Breast epithelium (tissue), 4 donors: ENCODE measurements at places on chromosomes 2 and 18.
A peak's percentile ranks its signal among the peaks of the same experiment; 100 is the strongest.

DNA sequence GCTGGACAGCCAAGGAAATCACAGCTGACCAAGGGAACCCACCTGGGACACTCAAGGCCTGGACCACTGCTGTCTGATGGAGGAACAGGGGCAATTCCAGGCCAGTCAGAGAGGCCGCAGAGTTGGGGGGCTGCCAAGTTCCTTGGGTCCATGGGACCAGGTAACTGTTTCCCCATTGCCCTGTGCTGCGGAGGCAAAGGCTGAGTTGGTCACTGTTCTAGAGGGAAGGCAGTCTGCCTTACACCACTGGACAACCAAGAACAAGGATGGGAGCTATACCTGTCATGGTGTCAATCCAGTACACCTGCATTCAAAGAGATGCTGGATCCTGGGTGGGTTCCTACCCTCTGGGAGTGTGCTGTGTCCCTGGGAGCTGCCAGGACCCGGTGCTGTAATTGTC is 9.6 kb upstream of the SP140L start:
- no peak for DNase-seq

GRCh38 chr2:205323929-205324328 is 358.4 kb upstream of the NRP2 start:
- no peak for DNase-seq

GRCh38 chr2:133417415-133417814 is 150.8 kb downstream of the NCKAP5 start:
- no peak for DNase-seq

DNA sequence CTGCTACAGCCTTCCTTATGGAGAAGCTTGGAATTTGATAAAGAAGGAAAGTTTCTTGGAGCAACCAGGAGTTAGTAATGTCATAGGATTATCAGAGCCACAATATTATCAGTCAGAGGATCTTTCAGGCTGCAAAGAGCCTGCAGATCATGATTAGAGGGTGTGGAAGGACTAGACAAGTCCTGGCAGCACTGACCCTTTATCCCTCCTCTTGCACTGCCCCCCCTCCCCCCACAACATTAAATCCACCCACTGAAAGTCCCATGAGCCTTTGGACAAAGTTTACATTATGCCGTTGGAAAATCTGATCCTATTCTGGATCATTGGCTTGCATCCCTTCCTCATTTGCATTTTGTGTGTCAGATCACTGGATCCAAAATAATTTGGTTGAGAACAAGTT is 18.7 kb upstream of the IMPA2 start:
- DNase-seq: no peak

DNA sequence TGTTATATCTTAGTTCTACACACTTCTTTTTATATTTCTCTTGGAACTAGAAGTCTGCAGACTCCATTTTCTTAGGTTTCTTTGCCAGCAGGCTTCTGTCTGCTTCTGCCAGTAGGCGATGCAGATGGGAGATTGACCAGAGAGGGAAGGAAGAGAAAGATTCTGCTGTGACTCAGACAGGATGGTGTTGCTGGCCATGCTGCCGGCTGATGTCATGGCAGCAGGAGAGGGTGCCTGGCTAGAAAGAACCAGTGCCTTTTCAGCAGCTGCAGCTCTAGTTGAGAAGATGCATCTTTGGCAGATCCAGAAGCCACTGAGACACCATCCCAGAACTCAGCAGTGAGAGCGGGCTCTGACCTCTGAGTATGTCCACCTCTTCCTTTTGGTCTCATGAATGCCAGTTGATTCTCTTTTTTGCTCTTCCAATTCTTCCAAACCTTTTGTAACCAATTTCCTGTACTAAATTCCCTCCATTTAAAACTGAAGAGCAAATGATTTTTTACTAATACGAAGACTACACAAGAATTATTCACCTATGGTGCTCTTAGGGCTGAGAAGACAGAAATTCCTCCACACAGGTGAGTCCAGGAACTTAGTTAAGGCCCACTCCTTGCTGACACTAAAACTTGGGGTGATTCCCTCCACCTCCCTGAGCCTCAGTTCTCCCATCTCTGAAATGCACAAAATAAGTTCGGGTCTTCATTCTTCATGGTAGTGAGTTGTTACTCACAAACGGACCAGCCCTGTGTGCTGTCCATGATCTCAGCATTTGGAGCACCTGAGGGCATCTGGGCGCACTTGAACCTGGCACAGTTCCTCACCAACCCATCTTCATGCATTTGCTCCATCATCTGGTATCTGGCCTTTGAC is 200.7 kb downstream of the MYCN start:
- no peak for DNase-seq

- peak; percentile 63 for DNase-seq
Observed at GRCh38 chr2:64644458-64645382, 9.0 kb downstream of the SERTAD2 start.

DNA sequence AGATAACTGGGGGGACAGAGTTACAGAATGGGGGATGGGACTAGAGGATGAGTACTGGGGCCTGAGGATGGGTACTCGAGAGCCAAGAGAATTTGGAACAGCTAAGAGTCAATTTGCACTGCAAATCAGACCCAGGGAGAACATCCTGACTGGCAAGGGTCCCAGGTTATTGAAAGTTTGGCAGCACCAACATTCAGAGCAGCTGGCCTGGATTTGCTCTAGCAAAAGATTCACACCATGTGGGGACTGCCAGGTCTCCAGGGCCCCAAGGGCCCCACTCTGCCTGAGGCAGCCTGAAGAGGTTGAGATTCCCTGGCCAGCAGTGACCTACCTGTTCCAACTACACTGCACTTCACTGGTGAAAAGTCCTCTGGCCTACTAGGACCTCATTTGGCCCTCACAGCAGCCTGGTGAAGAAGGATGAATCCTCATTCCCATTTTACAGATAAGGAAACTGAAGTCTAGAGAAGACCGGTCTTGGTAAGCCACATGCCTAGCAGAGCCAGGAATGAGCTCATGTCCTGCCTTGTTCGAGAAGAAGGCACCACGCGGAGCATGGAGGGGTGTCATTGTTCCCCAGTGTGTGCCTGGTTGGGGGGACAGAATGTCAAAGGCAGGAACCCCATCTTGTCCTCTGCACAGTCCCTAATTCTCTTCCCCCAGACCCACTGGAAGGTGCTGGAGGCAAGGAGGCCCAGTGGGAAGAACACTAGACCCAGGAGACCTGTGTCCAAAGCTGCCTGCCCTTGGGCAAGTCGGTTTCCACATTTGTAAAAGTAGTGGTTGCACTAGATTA is 258.6 kb downstream of the TNS1 start:
- no peak for DNase-seq

- peak; percentile 55 for DNase-seq
Observed at GRCh38 chr2:19048593-19049266, 309.7 kb downstream of the OSR1 start.

DNA sequence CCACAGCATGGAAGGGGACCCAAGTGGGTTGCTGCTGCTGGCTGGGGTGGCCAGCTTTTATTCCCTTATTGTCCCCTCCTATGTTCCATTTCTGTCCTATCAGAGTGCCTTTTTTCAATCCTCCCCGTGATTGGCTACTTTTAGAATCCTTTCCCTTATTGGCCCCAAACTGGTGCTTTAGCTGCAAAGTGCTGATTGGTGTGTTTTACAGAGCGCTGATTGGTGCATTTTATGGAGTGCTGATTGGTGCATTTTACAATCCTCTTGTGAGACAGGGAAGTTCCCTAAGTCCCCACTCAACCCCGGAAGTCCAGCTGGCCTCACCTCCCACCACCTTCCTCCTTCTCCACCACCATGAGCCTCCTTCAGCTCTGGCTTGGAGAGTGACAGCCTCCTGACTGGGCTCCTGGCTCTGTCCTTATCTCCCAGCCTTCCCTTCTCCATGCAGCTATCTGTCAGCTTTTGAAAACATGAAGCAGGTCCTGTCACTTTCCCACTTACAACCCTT is 20.7 kb upstream of the PLB1 start:
- no peak for DNase-seq

GRCh38 chr2:106107509-106108131 is 86.5 kb downstream of the UXS1 start:
- DNase-seq: no peak

GRCh38 chr18:36469461-36469860 is 171.9 kb downstream of the FHOD3 start:
- no peak for DNase-seq

- DNase-seq: no peak
Observed at GRCh38 chr2:208101716-208102631, 22.4 kb downstream of the CRYGD start.

DNA sequence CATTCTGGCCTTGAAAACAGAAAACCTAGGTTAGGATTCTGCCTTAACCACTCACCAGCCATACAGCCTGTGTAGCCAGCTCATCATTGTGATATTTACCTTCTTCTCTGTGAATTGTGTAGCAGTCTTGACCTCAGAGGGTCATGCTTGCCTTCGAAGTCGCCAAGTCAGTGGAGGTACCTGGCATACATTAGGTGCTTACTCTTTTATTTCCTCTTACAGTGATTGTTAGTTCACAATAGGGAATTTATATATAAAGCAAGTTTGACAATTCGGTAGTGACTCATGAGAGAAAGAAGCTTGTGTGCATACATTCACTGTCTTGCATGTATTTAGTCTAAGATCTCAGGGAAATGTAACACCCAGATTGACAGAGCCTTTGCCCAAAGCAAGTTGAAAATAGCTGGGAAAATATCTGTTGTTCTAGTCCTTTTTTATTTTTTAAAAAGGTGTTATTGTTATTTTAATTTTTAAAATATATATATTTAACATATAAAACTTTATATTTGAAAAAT is 290.6 kb downstream of the PTGR3 start:
- no peak for DNase-seq

GRCh38 chr18:74282755-74283554 is 8.8 kb downstream of the CYB5A start:
- DNase-seq: no peak

- DNase-seq: no peak
Observed at GRCh38 chr2:113755035-113755834, 1.2 kb downstream of the SLC35F5 start.

- no peak for DNase-seq
Observed at GRCh38 chr2:178895171-178895570, 87.9 kb upstream of the TTN start.

GRCh38 chr2:200128296-200128695 is 172.9 kb downstream of the MAIP1 start:
- no peak for DNase-seq

DNA sequence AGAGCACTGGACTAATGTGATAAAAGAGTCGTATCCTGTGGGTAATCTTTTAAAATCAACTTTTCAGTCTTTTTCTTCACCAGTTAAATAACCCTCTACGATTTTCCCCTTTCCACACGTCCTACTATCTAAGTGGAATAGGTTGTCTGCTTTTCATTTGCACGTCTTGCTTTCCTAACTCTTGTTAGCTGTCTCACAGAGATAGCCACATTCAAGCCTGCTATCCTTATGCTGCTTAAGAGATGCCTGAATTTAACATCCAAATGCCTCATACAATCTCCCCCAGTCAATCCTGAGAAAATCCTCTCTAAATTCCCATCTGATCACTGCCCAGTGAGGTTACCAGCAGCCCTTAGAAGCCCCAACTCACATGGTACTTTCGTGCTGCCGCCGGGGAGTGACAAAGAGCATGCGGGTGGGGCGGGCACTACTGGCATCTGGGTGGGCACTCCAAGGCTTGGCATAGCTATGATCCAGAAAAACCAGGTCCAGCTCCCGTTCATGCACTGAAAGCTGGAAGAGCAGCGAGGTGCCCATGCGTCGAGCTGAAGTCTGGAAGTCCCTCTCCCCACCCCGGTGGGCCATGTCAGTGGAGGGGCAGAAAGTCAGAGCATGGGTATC is 1.5 kb downstream of the KANSL3 start:
- no peak for DNase-seq

DNA sequence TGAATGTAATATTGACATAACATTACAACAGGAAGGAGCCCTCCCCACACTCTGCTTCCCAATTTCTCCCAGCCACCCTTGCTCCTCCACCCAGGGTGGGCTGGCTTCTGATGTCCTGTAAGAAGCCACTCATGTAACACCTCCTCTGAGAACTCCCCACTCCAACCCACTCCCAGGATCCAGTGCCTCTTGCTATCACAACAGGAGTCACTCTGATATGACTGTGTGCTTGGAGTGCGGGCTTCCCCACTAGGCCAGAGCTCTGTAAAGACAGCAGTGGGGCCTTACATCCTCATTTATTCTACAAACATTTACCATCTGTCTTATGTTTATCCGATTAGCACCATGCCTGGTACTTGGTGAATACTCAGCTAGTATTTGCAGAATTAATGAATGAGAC is 65.1 kb downstream of the PTGR3 start:
- DNase-seq: no peak

DNA sequence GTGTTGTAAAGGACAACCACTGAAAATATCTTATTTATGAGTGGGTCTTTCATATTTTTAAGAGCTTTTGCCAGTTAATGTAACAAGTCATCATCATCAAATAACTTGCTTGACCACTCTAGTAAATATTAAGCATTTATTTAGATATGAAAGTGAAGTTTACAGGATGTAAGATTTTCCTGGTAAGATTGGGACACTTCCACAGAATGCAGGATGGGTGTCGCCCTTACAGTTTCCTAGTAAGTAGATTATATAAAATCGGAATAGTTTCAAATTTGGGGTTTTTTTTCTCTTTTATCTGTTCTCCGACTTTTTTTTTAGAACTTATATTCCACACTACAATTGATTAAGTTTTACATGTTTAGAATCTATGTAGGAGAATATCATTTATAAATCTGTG is 14.8 kb upstream of the SLC40A1 start:
- DNase-seq: no peak

DNA sequence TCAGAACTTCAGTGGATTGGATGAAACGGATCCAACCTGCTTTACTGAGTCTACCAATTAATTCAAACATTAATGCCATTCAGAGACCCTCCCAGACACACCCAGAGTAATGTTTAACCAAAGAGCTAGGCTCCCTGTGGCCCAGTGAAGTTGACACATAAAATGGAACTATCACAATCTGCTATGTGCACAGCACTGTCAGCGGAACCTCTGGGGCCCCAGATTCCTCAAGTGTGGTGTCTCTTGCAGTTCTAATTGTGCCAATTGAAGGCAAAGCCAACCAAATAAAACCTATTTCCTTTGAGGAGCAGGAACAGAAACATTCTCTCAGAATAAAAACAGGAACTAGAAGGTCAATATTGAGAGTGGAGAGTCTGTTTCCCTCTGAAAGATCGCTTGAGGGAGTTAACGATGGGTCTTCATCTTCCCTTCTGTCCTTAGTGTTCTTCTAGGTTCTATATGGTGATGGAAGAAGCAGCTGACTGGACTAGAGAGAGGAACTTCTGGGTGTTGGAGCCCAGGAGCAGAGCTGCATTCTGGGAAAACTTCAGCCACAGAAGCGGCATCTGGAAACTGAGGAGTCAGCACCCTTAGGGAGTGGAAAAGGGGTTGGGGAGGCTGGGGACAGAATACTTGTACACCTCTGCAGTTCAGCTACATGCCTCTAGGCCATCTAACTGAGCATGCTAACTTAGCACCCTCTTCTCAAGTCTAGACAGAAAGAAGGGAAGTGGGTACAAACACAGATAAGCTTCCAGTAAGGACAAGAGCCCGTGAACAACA is 174.4 kb upstream of the FBXO11 start:
- no peak for DNase-seq

DNA sequence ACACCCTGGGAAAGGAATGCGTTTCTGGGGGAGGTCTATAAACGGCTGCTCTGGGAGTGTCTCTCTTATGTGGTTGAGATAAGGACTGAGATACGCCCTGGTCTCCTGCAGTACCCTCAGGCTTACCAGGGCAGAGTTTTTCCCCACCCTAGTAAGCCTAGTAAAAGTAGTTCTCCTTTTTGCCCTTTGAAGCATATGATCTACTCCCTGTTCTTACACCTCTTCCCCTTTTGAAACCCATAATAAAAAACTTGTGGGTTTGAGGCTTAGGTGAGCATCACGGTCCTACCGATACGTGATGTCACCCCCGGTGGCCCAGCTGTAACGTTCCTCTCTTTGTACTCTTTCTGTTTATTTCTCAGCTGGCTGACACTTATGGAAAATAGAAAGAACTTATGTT is 97.4 kb downstream of the FSIP2 start:
- no peak for DNase-seq

GRCh38 chr2:233462202-233462785 is 104.3 kb downstream of the USP40 start:
- DNase-seq: no peak
